NCI-H226 (cell line): ENCODE measurements at places on chromosomes 13 and 19.

DNA sequence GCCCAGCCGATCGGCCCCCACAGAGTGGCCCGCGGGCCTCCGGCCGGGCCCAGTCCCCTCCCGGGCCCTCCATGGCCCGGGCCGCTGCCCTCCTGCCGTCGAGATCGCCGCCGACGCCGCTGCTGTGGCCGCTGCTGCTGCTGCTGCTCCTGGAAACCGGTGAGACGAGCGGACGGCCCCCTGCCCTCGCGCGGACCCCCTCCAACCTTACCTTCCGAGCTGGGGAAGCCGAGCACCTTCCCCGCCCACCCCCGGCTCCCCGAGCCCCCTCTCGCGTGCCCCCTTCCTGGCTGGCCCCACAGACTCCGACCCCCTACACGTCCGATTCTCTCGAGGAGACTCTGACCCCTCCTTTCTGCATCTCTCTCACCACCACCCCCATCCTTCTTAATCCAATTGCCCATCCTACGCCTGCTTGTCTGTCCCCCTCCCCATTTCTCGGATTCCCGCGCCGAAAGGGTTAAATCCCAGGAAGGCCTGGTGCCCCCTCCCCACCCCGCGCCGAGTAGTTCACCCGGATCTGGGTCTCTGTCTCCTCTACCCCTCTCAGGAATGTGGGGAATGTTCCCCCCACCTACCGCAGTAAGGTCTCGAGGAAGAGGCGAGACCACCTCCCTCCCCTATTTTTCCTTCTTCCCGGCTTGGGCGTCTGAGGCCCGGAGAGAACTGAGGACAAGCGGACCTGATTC lies 502 bp downstream of the NECTIN2 start:
- DNase-seq = no peak

DNA sequence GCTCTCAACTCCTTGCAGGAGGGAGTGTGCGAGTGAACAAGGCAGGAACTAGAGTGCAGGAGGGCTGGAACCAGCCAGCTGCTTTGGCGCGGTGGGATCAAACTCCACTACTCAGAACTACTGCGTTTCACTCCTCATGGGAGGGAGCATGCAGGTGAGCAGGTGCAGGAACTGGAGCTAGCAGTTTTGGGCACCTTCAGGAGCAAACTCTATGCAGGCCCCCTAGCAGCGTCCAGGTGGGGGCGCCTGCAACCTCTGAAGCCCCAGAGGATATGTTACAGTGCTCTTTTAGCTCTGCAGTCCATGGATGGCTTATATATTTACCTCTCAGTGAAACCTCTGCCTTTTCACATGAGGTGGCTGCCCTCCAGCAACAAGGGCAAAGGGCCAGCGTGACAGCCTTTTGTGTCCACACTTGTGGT lies 1303.4 kb downstream of the PCDH9 start:
- no peak for DNase-seq

DNA sequence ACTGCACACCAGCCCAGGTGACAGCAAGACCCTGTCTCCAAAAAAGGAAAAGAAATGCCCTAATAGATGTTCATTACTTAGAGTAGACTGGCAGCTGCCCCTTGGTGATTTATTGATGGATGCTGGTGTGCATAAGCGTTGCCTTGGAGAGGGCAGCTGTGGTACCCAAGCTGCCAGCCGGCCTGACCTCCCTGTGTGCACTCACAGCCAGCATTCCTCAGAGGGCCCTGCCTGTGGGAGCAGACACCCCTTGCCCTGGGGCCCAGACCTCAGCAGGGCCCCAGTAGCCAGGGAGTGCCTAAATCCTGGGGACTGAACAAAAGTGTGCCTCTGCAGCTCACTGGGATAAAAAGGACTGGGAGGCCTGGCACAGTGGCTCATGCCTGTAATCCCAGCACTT lies 7.8 kb upstream of the ACTN4 start:
- DNase-seq = no peak

GRCh38 chr13:33057019-33057780 lies 41.0 kb downstream of the KL start:
- DNase-seq = no peak

DNA sequence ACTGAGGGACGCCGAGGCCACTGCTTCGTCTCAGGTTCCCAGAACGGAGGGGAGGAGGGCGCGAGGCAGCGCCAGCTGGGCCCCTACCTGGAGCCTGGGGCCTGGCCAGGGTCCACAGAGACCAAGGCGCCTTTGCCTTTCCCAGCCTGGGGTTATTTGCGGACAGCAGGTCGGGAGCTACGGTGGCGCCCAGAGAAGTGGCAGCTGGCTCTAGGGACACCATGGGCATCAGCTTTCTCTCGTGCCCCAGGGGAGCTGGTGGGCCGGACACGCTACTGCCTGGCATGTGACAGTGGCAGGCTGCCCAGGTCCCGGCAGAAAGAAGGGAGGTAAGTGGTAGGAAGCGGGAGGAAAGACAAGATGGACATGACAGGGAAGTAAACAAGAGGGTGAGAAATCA lies 19.0 kb downstream of the AKT2 start:
- no peak for DNase-seq

DNA sequence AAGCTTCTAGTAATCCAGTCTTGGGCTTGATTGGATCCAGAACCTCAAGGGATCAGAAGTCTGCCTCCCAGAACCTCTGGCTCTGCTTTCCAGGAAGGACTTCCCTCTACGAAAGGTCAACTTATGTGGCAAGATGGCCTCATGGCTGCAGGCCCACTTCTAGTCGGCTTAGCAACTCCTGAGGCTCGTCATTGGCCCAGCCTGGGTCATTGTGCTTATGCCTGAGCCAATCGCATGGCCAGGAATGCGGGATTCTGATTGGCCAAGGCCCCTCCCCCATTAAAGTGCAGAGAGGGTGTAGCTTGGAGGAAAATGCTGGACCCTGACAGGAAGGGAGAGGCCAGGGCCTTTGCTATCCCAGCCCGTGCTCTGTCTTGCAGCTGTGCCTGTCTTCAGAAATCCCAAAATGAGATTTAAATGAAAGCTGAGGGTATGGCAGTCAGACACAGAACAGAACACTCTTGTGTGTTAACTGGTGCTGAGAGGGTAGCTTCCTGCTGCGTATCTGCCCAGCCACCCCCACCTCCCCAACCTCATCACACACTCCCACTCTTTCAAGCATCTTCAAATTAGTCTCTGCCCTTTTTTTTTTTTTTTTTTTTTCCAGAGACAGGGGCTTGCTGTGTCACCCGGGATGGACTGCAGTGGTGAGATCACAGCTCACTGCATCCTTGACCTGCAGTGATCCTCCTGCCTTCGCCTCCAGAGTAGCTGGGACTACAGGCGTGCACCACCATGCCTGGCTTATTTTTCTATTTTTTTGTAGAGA lies 5.5 kb upstream of the CCNE1 start:
- peak; percentile 20 for DNase-seq

- peak; percentile 56 for DNase-seq
These were observed 36.2 kb upstream of the LPAR6 start for GRCh38 chr13:48448959-48449614.

GRCh38 chr13:30877335-30877734 lies 28.7 kb upstream of the MEDAG start:
- no peak for DNase-seq

- no peak for DNase-seq
These were observed 2.7 kb downstream of the RFX1 start for GRCh38 chr19:14003251-14004055.

GRCh38 chr13:113064534-113065405 lies 40.8 kb upstream of the F7 start:
- no peak for DNase-seq

GRCh38 chr19:28294395-28294794 lies 918.6 kb downstream of the UQCRFS1 start:
- DNase-seq = peak; percentile 30

- no peak for DNase-seq
These were observed 19.3 kb upstream of the TMEM255B start for GRCh38 chr13:113739527-113740285.

GRCh38 chr13:98141509-98142379 lies 1.1 kb upstream of the FARP1 start:
- DNase-seq = no peak

GRCh38 chr19:1252821-1253513 lies 4.6 kb downstream of the MIDN start:
- peak; percentile 95 for DNase-seq

- peak; percentile 15 for DNase-seq
These were observed 15.2 kb upstream of the PAK4 start for GRCh38 chr19:39110263-39110967.

- DNase-seq = peak; percentile 53
These were observed 496.7 kb downstream of the COG6 start for GRCh38 chr13:40152145-40152544.

- no peak for DNase-seq
These were observed 177.0 kb downstream of the DCLK1 start for GRCh38 chr13:35954207-35954560.

DNA sequence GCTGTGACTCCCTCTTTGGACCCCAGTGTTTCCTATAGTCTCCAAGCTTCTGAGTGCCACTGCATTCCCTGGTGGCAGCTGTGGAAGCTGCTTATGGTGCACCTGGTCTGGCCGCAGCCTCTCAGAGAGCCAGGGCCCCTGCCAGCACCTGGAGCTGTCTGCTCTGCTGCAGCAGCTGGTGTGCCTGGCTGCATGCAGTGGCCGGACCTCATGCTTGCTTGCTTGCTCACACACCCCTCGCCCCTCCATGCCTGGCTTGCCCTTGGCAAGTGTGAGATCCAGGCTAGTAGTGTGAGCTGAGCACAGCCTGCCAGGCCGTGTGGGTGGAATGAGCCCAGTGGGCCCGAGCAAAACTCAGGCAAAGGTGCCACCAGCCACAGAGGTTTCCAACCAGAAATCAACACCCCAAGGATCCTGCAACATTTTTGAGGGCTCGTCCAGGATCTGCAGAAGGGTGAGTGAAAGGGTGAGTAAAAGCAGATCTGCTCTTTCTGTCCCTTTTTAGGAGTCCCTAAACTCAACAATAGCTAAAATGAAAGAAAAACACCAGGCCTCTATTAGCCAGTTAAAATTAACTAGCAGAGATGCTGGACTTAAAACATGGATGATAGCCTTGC lies 7.6 kb upstream of the MLLT1 start:
- DNase-seq = no peak

DNA sequence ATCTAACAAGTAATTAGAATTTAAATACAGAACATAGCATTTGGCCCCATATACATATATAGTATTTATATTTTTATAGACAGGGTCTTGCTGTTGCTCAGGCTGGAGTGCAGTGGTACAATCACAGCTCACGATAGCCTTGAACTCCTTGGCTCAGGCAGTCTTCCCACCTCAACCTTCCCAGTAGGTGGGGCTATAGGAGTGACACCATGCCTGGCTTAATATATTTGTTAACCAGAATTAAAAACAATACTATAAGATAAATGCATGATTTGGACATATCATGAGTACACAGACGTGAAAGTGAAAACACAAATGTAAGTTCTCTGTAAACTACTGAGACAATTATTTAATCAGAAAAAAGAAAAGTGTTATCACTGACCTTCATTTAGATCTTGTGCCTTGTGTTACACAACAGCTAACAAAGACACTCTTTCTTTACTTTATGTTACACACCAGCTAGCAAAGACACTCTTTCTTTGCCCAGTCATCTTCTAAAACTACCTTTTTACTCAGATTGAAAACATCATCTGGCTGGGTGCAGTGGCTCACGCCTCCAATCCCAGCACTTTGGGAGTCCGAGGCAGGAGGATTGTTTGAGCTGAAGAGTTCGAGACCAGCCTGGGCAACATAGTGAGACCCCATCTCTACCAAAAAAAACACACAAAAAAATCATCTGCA lies 22.6 kb downstream of the CARS2 start:
- DNase-seq = no peak

GRCh38 chr19:35497406-35497805 lies 7.1 kb upstream of the KRTDAP start:
- no peak for DNase-seq

DNA sequence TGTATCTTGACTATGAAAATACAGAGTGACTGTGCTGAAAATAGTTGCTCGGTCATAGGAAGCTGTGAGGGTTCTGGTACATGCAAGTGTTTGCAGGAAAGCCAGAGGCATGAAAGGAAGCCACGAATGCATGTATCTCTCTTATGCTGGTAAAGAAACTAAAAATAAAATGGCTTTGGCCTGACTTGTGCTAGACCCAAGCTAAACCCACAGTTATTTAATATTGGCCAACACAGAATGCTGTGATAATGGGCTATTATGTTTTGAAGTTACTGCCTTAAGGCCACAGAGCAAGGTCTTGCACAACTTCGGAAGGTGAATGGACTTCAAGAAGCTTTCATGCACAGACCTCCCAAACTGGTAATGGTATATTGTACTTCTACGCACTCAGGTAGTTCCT lies 518.2 kb upstream of the HTR2A start:
- DNase-seq = no peak

GRCh38 chr19:555474-555808 lies 11.6 kb downstream of the GZMM start:
- DNase-seq = no peak

- DNase-seq = no peak
These were observed 2.0 kb downstream of the ZNF57 start for GRCh38 chr19:2902590-2903218.

DNA sequence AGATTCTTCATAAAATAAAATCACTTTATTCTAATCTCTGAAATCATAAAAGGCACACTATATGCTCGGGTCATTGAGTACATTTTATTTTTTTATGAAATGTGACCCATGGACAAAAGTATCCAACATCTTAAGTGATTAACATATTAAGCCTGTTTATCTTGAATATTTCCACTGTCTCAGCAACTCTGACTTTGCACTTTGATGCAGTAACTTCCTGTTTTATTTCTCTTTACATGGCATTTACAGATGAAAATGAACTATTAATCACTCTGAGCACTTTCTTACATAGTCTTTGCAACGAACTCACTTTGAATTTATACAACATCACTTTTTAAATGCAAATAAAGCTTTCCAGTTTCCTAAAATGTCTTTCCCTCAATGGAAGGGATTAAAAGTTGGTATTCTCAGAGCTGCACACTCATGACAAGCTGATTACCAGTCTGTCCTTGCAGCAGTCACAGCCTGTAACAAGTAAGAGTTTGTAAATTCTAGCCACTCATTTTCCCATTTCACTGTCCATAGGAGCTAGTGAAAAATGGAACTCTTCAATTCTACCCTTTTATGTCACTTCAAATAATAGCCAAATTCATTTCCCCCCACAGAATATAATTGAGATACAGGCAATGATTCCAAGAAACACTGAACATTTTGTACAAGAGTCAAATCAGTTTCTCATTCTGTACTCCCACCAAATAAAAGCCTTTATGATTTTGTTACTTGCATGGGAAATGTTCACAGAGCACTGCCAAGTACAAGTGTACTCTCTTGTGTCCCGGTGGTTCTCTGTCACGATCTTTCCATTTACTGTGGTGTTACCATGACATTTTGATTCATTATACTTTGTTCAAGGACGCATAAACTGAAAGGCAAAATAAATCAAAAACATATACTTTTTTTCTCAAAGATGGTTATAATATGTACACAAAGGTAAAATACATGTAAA lies 1968.9 kb downstream of the PCDH9 start:
- DNase-seq = no peak

- no peak for DNase-seq
These were observed 68.3 kb downstream of the SLC6A16 start for GRCh38 chr19:49256691-49257090.

GRCh38 chr19:55447421-55448174 lies 4.5 kb upstream of the SHISA7 start:
- peak; percentile 77 for DNase-seq

GRCh38 chr19:13057147-13057572 lies 45.5 kb downstream of the LYL1 start:
- DNase-seq = no peak

- DNase-seq = no peak
These were observed 9.6 kb downstream of the CD37 start for GRCh38 chr19:49344505-49345423.

- DNase-seq = no peak
These were observed 20.6 kb upstream of the ZNF599 start for GRCh38 chr19:34793565-34793964.

GRCh38 chr13:113238536-113238935 lies 29.1 kb downstream of the CUL4A start:
- no peak for DNase-seq
